ENCODE measurements at places on chromosomes 7 and 10.

- no peak for DNase-seq
These were observed 130.3 kb downstream of the CD36 start for GRCh38 chr7:80768756-80769155.

DNA sequence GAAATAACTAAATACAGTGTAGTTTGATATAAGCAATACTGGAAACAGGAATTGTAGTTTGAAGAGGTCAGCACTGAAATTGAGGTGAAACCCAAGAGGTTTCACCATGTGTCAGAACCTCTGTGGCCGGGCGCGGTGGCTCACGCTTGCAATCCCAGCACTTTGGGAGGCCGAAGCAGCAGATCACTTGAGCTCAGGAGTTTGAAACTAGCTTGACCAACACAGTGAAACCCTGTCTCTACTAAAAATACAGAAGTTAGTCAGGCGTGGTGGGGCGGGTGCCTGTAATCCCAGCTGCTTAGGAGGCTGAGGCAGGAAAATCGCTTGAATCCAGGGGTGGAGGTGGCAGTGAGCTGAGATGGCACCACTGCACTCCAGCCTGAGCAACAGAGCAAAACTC, 13.7 kb downstream of the AHCYL2 start:
- DNase-seq: no peak

DNA sequence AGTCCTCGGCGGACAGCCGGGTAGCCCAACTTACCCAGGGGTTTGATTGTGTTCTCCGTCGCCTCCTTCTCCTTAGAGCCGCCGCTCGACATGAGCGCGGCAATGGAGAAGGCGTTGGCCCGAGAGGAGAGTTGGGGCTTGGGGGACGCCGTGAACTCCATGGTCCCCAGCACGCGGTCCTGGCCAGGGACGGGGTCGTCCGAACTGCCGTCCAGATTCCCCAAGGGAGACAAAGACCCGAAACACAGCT, 515 bp downstream of the TBX20 start:
- DNase-seq: no peak

DNA sequence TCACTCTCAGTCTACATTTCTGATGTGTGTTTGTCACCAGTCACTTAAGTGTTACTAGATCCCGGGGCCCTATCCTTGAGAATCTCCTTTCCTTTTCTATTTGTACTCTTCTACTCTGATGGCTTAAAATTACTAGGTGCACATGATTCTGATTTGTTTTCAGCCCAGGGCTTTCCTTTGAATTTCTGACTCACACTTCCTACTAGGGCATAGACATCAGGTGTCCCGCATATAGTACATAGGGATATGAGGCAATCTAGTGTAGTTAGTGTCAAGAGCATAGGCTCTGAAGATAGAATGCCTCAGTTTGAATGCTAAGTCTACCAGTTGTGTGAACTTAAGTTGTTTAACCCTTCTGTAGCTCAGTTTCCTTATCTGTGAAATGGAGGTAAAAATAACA, 49.4 kb upstream of the LRRN3 start:
- no peak for DNase-seq

- no peak for DNase-seq
These were observed 964.6 kb upstream of the CELF2 start for GRCh38 chr10:10053051-10053450.

GRCh38 chr10:75755528-75755927, 324.1 kb downstream of the LRMDA start:
- DNase-seq: no peak

GRCh38 chr10:132519382-132520176, 18.0 kb upstream of the INPP5A start:
- DNase-seq: no peak

DNA sequence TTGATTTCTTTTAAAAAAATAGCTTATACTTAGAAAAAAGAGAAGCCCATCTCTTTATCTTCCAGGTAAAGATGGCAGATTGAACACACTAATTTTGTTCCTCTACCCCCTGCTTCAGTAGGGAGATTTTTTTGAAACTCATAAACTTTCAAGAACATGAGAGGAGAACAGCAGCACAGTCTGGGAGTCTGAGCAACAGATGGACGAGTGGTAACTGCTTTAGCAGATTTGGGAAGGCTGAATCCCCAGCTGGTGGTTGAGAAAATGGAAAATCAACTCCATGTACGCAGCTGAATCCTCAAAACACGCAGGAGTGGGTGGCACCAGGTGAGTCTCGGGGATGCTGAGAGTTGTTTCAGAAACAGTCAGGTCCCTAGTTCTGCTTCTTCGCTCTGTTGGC, 114.6 kb upstream of the CTBP2 start:
- no peak for DNase-seq

DNA sequence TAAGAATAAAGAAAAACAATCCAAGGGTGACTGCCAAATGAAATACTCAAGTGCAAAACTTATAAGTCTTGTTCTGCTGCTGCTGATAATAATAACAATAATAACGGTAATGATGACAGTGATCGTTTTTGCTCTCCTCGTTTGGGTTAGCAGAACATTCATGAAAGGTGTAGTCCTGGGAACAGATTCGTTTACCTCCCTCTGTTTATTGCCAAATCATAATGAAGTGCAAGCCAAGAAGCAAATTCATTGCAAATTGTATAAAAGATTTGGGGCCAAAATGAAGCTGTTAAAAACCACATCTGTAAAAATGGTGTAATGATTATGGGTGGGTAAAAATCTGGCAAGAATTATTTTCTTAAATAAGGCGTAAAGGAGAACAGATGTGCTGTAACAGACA, 587.2 kb upstream of the MKI67 start:
- DNase-seq: no peak

DNA sequence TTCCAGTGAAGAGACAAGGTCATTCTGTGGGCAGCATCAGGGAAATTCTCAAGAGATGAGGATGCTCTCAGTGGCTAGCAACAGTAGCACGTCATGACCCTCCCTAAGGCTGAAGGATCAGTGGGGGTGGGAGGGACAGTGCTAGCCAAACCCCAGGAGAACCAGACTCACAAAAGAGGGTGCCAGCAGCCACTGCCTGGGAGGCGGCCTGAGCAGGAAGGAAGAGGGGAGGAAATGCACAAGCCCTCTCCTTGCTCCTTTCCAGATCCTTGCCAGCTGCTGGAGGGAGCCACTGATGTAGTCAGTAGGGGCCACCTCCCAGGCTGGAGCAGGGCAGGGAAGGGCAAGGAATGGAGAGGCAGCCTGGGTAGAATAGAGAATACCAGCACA, 302.7 kb downstream of the RPS24 start:
- peak; percentile 86 for DNase-seq

GRCh38 chr7:30285536-30286284, 1.3 kb downstream of the ZNRF2 start:
- peak; percentile 41 for DNase-seq

DNA sequence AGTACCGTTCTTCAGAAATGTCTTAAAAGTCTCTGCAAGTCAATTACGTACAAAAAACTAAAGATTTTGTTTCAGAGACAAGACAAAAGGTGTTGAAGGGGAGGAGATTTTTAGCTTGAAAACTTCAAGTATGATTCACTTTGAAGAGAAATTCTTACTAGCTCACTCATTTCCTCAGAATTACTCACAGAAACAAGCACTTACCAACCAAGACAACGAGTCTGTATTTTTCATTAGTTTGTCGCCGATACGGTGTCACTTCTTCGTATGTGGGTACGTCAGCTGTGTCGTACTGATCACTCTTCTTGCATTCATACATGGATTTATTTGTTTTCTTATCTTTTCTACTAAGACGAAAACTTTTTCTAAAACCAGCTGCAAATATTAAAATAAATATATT, 90.6 kb upstream of the ODAD2 start:
- peak; percentile 65 for DNase-seq

DNA sequence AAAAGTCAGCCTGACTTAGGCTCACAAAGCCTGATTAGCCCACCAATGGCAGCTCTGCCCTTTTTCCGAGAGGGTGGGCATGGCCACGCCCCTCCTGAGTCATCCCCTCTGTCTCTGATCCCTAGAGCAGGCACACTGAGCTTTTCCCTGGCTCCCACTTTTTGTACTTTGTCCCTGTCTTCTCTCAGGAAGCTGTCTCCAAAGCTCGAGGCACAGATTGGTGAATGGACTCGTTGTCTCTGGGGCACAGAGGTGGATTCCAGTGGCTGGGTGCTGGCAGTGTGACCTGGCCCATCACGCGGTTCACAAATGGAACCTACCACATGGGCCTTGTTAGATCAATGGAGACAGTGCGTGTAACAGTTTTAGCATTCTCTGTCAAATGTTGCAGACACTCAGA, 313.5 kb downstream of the WDR37 start:
- no peak for DNase-seq

GRCh38 chr10:35304649-35305048, 31.7 kb upstream of the CCNY start:
- DNase-seq: no peak

GRCh38 chr10:127067542-127068194, 128.7 kb downstream of the INSYN2A start:
- DNase-seq: no peak

- no peak for DNase-seq
These were observed 607.7 kb upstream of the FOXK1 start for GRCh38 chr7:4074407-4074806.

- peak; percentile 32 for DNase-seq
These were observed 67.8 kb downstream of the GSAP start for GRCh38 chr7:77348371-77348813.

- no peak for DNase-seq
These were observed 10.6 kb upstream of the BPGM start for GRCh38 chr7:134636008-134636449.

- DNase-seq: no peak
These were observed 36.6 kb downstream of the BRAF start for GRCh38 chr7:140888087-140888486.

- DNase-seq: no peak
These were observed 241.3 kb upstream of the ADARB2 start for GRCh38 chr10:1978584-1978983.

- no peak for DNase-seq
These were observed at the start of gene CLDN4 for GRCh38 chr7:73830681-73831583. Gene CLDN4 (plus strand): TSS chr7:73830996. CDS start chr7:73831202, 206 bp downstream.

GRCh38 chr7:98105942-98106544, 619 bp upstream of the LMTK2 start:
- DNase-seq: no peak

GRCh38 chr7:146902728-146903127, 786.1 kb downstream of the CNTNAP2 start:
- DNase-seq: no peak

GRCh38 chr10:97083228-97083829, 102.4 kb downstream of the SLIT1 start:
- DNase-seq: no peak

- DNase-seq: peak; percentile 95
These were observed 117.4 kb downstream of the TES start for GRCh38 chr7:116327752-116328151.

- DNase-seq: no peak
These were observed 144.0 kb upstream of the MKLN1 start for GRCh38 chr7:131183611-131184119.

DNA sequence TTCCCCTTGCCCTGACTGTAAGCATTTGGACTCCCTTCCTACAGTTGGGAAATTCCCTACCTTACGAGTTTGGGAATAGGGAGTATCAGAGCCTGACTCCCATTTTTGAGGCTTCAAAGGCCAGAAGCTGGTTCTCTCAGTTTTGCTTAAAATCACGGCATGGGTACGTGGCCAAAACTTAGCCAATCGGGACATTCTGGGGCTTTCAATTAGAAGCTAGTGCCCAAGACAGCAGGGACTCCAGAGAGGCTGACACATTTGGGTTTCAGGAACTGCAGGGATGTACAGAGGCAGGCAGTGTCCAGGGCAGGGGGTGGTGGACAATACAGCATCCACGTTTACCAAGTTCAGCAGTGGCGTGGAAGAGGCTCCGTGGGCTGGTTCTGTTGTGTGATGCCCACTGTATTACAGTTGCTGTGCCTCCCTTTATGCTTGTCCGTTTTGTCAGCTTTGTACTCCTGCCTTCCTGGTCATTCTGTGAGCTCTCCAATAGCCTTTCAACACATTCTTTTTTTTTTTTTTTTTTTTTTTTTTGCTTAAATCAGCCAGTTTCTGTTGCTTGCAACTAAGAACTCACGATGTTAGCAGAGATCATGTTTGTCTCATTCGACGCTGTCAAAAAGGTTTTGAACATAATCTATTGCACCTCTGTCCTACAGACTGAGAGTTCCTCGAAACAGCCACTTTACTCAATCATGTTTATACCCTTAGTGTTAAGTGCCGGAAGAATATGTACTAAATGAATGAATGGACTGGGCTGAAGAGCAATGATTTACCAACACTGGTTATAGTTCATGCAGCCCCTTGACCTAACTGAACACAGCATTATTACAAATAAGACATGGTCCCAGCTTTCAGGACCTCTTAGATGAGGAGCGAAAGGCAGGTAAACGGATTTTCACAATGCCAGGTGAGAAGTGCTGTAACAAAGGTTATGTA, 1.1 kb downstream of the GGCT start:
- DNase-seq: no peak

GRCh38 chr10:46552526-46553237, 3.8 kb downstream of the GPRIN2 start:
- DNase-seq: no peak

DNA sequence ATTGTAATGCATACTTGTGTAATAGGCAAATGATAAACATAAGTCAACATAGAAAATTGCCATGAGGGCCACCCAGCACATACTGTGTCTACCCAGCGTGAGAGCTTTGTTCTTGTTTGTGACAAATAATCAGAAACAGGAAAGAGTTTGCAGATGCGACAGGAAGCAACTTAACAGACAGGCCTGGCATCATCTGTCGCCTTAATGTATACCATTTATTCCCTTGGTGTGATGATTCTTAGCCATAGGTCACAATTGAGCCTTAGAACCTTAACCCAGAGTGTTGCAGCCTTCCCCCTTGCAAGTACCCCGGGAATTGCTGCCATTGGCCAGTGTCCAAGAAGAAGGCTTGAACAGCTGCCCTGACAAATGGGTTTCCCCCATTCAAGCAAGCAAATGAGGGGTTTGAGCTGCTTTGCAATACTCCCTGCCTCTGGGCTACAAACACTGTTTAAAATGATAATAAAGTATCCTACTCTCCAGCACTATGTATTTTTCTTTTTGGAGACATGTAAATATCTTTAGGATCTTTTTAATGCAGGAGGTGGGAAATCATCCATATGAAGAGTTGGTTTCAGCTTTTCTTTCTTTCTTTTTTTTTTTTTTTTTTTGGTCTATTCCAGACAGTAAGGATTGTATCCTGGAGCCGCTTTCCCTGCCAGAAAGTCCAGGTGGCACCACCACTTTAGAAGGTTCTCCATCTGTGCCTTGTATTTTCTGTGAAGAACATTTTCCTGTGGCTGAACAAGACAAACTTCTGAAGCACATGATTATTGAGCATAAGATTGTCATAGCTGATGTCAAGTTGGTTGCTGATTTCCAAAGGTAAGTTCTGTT, 80.0 kb downstream of the ZNF277 start:
- DNase-seq: peak; percentile 7

- DNase-seq: peak; percentile 36
These were observed 83.8 kb upstream of the MACROH2A2 start for GRCh38 chr10:69968830-69969229.

GRCh38 chr7:4751398-4751947, 23.9 kb upstream of the AP5Z1 start:
- no peak for DNase-seq

GRCh38 chr10:80144696-80145131, 12.2 kb downstream of the PLAC9 start:
- no peak for DNase-seq
